Hair follicle dermal papilla cell (primary cell): ENCODE measurements at places on chromosomes 1 and 21. TPM values are rescaled to one million over a fixed set of nuclear protein-coding genes. Genes with fewer than 3 reads are reported as not detected.

The CRNN gene
- not detected in 2 replicates for total RNA-seq

The DYNLT5 gene
- total RNA-seq: 0.61 and 2.8 TPM in 2 replicates

The OLIG2 gene
- total RNA-seq: not detected in 2 replicates

The MFSD2A gene
- total RNA-seq: 5.2 and 10.5 TPM in 2 replicates

The UBL4B gene
- total RNA-seq: 2.3 and 7.5 TPM in 2 replicates

The PEX10 gene
- 40.2 and 43.4 TPM in 2 replicates for total RNA-seq

The CFAP74 gene
- total RNA-seq: not detected in 2 replicates

The OPRD1 gene
- total RNA-seq: under 0.01 TPM in 1 of 2 replicates, not detected in the other

The ZMYM1 gene
- 13.5 and 26.0 TPM in 2 replicates for total RNA-seq

The CLIC6 gene
- total RNA-seq: 0.12 TPM in 1 of 2 replicates, not detected in the other

The MRPL39 gene
- total RNA-seq: 10.4 and 17.4 TPM in 2 replicates

The NEXN gene
- total RNA-seq: 5.4 and 9.6 TPM in 2 replicates

The PHLDA3 gene
- 78.7 and 102 TPM in 2 replicates for total RNA-seq

The EXTL1 gene
- 1.3 and 2.3 TPM in 2 replicates for total RNA-seq

The TEDDM1 gene
- not detected in 2 replicates for total RNA-seq

The SSX2IP gene
- 6.6 and 6.8 TPM in 2 replicates for total RNA-seq

The RHBDL2 gene
- 0.85 and 1.6 TPM in 2 replicates for total RNA-seq

The MEGF6 gene
- total RNA-seq: 16.6 and 19.2 TPM in 2 replicates

The METTL13 gene
- total RNA-seq: 16.4 and 18.0 TPM in 2 replicates

The CHTOP gene
- total RNA-seq: 44.3 and 53.1 TPM in 2 replicates

The ECM1 gene
- total RNA-seq: 72.5 and 87.1 TPM in 2 replicates

The KIF14 gene
- total RNA-seq: 1.6 and 1.7 TPM in 2 replicates

The ZSWIM5 gene
- 0.24 and 0.49 TPM in 2 replicates for total RNA-seq

The ARHGAP30 gene
- total RNA-seq: not detected in 2 replicates

The SHE gene
- 0.12 TPM in 1 of 2 replicates, not detected in the other for total RNA-seq

The HUNK gene
- 1.2 and 1.8 TPM in 2 replicates for total RNA-seq

The SPRR4 gene
- not detected in 2 replicates for total RNA-seq

The CR1L gene
- not detected in 2 replicates for total RNA-seq

The PLD5 gene
- not detected in 2 replicates for total RNA-seq

The PRKAA2 gene
- 2.2 and 2.6 TPM in 2 replicates for total RNA-seq

The ETV3L gene
- not detected in 2 replicates for total RNA-seq

The TMEM51 gene
- total RNA-seq: 1.5 and 1.7 TPM in 2 replicates

The NUP210L gene
- 0.12 and 0.16 TPM in 2 replicates for total RNA-seq

The TNFRSF25 gene
- total RNA-seq: 2.8 and 3.4 TPM in 2 replicates

The C1QTNF12 gene
- total RNA-seq: 0.36 and 1.1 TPM in 2 replicates

The RPTN gene
- total RNA-seq: 0.12 TPM in 1 of 2 replicates, not detected in the other

The HSPA6 gene
- total RNA-seq: under 0.01 TPM in 1 of 2 replicates, not detected in the other

The SLAMF9 gene
- total RNA-seq: not detected in 2 replicates

The NASP gene
- 16.6 and 17.4 TPM in 2 replicates for total RNA-seq

The PKN2 gene
- total RNA-seq: 33.8 and 39.6 TPM in 2 replicates

The GJA9 gene
- under 0.01 and 0.12 TPM in 2 replicates for total RNA-seq

The CADM3 gene
- total RNA-seq: 0.12 and 0.49 TPM in 2 replicates

The ATP8B2 gene
- total RNA-seq: 283 and 305 TPM in 2 replicates

The LCE2B gene
- not detected in 2 replicates for total RNA-seq

The C4BPB gene
- total RNA-seq: 0.24 and 0.32 TPM in 2 replicates

The COL6A2 gene
- total RNA-seq: 4,246 and 4,806 TPM in 2 replicates

The CERS2 gene
- total RNA-seq: 131 and 147 TPM in 2 replicates

The OR2M3 gene
- under 0.01 and 0.12 TPM in 2 replicates for total RNA-seq

The NTMT2 gene
- not detected in 2 replicates for total RNA-seq

The IL19 gene
- total RNA-seq: not detected in 2 replicates

The SYCP1 gene
- total RNA-seq: not detected in 2 replicates

The FAM177B gene
- not detected in 2 replicates for total RNA-seq

The LINGO4 gene
- total RNA-seq: not detected in 2 replicates

The ZNF683 gene
- total RNA-seq: not detected in 2 replicates

The MMEL1 gene
- 1.2 TPM in 1 of 2 replicates, not detected in the other for total RNA-seq

The FAM167B gene
- 2.4 and 2.7 TPM in 2 replicates for total RNA-seq
